T-helper 2 cell treated with Interferon-gamma antibody and Interleukin-4, amounts not matched to agents 5 μg/mL and 100 μg/mL, for 36 hours (primary cell): ENCODE measurements at places on chromosomes 7 and 10.
A peak's percentile ranks its signal among the peaks of the same experiment; 100 is the strongest.

DNA sequence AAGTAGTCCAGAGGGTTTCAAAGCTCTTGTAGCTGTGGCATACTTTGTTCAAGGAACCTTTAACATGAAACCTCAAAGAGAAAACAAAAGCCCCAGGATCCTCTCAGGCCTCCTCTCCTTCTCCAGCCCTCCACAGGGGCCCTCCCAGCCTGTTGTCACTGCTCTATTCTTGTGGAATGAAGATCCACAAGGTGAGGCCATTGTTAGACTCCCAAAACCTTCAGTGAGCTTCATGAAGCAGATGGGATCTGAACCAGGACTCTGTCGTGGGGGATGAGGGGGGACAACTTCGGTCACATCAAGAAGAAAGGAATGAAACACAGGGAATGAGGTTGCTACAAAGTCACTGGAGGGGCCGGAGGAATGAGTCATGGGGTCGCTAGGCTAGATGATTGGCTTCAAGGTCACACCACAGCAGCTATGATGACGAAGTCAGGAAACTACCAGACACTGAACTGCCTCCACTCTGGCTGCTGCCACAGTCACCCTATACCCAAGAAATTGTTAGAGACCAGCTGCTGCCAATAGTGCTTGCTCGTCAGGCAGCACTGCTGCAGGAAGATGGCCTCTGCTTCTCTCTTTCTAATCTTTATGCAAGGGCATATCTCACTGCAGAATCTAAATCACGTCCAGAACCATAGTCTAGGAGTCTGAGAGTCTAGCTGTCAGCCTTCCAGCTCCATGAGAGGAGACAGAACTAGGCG, 208.8 kb downstream of the HIBADH start:
- peaks cover 5% of the 10 kb centered on the region for H3K27me3 ChIP-seq
- H3K36me3 ChIP-seq, result no peaks in the 10 kb centered on the region
- H3K4me1 ChIP-seq, result no peaks in the 10 kb centered on the region
- no peak overlapping the region for H3K4me3 ChIP-seq

DNA sequence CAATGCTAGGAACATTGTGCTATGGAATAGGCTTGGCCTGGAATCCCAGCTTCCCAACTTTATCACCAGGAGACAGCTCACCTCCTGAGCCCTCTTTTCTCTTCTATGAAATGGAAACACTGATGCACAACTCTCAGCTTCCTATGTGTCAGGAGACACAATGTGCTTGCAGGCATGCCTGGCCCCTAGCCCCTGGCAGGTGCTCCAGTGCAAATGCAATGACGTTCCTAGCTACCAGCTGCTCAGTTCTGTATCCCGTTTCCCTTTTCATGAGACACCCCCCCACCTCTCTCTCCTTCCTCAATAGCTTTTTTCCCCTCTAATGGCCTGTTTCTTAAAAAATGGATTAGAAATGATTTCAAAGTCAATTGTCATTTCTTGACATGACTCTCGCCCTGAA, 30.7 kb downstream of the HABP2 start:
- no peak overlapping the region for H3K27ac ChIP-seq
- H3K4me3 ChIP-seq, result no peak overlapping the region
- no peaks in the 10 kb centered on the region for H3K36me3 ChIP-seq
- no peaks in the 10 kb centered on the region for H3K4me1 ChIP-seq
- no peak for DNase-seq
- peaks cover 4% of the 10 kb centered on the region for H3K27me3 ChIP-seq

DNA sequence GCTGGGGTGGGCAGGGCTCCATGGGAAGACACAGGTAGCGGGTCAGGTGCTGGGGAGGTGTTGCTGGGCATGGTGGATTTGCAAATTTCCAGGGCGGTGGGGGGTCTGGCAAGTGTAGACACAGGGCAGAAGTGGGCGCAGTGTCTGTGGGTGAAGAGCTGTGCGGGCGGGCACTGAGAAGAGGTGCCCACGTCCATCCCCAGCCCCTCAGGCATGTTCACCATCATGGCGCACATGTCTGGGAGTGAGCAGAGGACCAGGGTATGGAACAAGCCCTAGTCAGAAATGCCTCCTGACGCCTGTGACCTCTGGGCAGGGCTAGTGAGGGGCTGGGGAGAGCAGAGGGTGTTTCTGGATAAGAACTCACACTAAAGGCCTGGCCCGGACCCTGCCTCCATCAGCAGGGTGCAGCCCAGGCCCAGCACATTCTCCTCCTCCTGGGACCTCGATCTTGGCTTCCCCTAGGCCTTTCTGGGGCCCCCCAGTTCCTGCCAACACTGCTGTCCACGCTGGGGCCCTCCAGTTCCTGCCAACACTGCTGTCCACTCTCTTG, 612.9 kb downstream of the PTPRN2 start:
- H3K4me3 ChIP-seq, result no peak overlapping the region
- no peak overlapping the region for H3K27ac ChIP-seq
- H3K27me3 ChIP-seq, result no peaks in the 10 kb centered on the region
- no peaks in the 10 kb centered on the region for H3K36me3 ChIP-seq

GRCh38 chr7:121302214-121302745, 26.5 kb upstream of the WNT16 start:
- H3K4me1 ChIP-seq, result peaks cover 2% of the 10 kb centered on the region
- H3K27me3 ChIP-seq, result peaks cover 4% of the 10 kb centered on the region
- H3K4me3 ChIP-seq, result no peak overlapping the region
- DNase-seq, result no peak
- H3K36me3 ChIP-seq, result no peaks in the 10 kb centered on the region
- H3K27ac ChIP-seq, result no peak overlapping the region

DNA sequence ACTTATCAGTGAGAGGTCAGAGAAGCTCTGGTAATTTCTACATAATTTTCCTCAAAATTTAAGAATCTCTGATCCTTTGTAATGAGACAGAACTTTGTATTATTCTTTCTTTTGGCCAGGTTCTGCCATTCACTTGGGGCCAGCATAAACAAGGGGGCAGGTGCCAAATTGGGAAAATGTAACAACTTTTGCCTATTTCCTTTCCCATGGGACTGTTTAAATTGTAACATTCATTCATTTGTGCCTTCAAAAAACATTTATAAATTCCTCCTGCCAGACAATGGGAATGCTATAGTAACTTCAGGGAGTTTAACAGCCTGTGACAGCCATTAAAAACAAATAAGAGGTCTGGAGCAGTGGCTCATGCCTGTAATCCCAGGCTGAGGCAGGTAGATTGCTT, 12.4 kb downstream of the DYNC1I1 start:
- no peaks in the 10 kb centered on the region for H3K4me1 ChIP-seq
- no peak overlapping the region for H3K27ac ChIP-seq

DNA sequence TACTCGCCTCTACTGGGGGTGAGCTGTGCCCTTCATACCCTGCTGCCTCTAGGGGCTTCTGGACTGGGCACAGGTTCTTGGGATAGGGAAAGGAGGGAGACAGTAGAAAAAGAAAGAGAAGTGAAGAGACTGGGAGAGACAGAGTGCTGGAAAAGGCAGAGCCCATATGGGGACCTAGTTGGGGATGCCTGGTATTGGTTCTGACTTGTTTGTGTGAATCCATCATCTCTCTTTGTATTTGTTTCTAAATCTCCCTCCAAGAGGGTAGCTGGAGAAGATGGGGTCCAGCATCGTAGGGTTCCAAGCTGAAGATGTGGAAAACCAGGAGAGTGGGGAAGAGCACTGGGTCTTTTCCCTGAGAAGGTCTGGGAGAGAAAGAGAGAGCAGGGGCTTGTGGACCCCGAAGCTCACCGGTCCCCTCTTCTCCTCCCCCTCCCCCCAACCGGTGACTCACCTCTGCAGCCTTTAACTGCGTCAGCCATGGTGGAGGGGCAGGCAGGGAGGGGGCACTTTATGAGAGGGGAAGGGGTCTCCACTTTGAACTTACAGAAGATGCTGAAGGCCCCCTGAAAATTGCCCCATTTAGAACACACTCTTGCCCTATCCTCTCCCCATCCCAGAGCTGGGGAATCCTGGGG, 3.2 kb upstream of the VGF start:
- no peak overlapping the region for H3K4me3 ChIP-seq
- H3K27me3 ChIP-seq, result peaks cover 81% of the 10 kb centered on the region
- peak overlapping the region; percentile 33 for H3K27ac ChIP-seq
- no peaks in the 10 kb centered on the region for H3K36me3 ChIP-seq
- H3K4me1 ChIP-seq, result peaks cover 47% of the 10 kb centered on the region
- no peak for DNase-seq

- no peak overlapping the region for H3K4me3 ChIP-seq
- DNase-seq, result no peak
- peaks cover 13% of the 10 kb centered on the region for H3K4me1 ChIP-seq
Observed at GRCh38 chr10:32240471-32240870, 106.5 kb downstream of the EPC1 start.
